ENCODE measurements at places on chromosomes 11 and 22.
A peak's percentile ranks its signal among the peaks of the same experiment; 100 is the strongest.

GRCh38 chr11:93694109-93694508, 32.6 kb downstream of the CEP295 start:
- DNase-seq: no peak

GRCh38 chr22:36790648-36791047, 14.7 kb upstream of the IFT27 start:
- no peak for DNase-seq

DNA sequence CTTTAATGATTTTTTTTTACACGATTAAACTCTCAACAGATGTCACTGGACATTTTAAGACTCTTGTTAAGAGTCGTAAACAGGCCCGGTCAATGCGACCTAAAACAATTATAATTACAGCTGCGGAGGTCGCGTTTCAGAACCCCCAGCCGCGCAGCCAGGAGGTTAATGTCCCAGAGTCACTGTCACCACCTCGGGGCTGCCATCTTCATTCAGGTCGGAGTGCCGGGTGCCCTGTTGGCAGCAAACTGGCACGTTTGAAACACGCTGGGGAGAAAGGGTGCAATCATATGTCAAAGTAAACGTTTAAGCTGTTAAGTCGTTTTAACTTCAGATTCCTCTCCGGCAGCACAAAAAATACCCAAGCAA, 711 bp upstream of the PHF21B start:
- DNase-seq: no peak

GRCh38 chr11:78281511-78281910, 92.8 kb downstream of the USP35 start:
- DNase-seq: no peak

DNA sequence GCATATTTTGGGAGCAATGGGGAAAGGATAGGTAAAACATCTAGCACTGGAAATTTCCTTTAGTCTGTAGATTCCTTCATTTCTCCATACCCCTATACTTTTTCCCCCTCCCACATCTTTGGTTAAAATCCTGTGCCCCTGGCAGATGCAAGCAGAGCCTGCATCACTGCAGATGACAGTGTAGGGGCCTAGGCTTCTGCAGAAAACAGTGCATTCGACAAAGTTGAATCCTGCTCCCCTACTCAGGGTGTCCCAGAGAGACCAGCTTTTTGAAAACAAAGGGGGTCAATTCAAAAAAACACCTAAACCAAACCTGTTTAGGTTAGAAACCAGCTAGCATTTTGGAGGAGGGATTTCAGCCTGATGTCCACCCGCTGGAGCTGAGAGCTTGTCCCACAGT, 43.8 kb upstream of the BLID start:
- DNase-seq: peak; percentile 43

GRCh38 chr11:34787348-34787747, 128.8 kb downstream of the APIP start:
- DNase-seq: no peak

DNA sequence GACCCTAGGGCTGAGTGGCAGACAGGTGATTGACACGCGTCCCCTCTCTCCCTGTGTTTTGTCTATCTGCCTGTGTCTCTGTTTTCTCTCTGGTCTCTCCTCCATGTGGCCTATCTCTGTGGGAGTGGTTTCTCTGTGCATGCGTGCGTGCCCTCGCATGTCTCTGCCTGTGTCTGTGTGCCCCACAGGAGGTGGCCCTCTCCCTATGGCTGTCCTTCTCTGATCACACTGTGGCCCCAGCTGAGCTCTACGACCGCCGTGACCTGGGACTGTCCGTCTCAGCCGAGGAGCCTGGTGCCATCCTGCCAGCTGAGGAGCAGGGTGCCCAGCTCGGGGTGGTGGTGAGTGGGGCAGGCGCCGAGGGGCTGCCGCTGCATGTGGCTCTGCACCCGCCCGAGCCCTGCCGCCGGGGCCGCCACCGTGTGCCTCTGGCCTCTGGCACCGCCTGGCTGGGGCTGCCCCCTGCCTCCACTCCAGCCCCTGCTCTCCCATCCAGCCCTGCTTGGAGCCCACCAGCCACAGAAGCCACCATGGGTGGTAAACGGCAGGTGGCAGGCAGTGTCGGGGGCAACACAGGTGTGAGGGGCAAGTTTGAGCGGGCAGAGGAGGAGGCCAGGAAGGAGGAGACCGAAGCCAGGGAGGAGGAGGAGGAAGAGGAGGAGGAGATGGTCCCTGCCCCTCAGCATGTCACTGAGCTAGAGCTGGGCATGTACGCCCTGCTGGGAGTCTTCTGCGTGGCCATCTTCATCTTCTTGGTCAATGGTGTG, 11.6 kb downstream of the TMEM132A start:
- DNase-seq: no peak

- no peak for DNase-seq
These were observed 12.7 kb downstream of the SMCO4 start for GRCh38 chr11:93530468-93530826.

- DNase-seq: no peak
These were observed 2.8 kb downstream of the HTR3A start for GRCh38 chr11:113977701-113978100.

GRCh38 chr22:37163575-37164504, 14.1 kb upstream of the IL2RB start:
- no peak for DNase-seq

DNA sequence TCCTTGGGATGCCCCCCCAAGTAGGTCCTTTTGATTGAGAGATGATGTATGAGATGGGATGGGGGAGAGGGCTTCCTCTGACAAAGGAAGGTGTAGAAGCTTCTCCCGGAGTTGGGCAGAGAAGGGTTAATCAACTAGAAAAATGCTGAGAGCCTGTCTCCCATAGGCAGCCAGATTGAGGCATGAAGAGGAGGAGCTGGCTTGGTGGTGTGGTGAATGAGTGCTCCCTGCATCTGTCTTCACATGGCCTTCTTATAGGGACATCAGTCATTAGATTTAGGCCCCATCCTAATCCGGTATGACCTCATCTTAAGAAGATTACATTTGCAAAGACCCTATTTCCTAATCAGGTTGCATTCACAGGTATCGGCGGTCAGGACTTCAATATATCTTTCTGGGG, 61.1 kb downstream of the NFAM1 start:
- DNase-seq: no peak

GRCh38 chr22:50621356-50621880, 6.5 kb downstream of the ARSA start:
- DNase-seq: no peak

DNA sequence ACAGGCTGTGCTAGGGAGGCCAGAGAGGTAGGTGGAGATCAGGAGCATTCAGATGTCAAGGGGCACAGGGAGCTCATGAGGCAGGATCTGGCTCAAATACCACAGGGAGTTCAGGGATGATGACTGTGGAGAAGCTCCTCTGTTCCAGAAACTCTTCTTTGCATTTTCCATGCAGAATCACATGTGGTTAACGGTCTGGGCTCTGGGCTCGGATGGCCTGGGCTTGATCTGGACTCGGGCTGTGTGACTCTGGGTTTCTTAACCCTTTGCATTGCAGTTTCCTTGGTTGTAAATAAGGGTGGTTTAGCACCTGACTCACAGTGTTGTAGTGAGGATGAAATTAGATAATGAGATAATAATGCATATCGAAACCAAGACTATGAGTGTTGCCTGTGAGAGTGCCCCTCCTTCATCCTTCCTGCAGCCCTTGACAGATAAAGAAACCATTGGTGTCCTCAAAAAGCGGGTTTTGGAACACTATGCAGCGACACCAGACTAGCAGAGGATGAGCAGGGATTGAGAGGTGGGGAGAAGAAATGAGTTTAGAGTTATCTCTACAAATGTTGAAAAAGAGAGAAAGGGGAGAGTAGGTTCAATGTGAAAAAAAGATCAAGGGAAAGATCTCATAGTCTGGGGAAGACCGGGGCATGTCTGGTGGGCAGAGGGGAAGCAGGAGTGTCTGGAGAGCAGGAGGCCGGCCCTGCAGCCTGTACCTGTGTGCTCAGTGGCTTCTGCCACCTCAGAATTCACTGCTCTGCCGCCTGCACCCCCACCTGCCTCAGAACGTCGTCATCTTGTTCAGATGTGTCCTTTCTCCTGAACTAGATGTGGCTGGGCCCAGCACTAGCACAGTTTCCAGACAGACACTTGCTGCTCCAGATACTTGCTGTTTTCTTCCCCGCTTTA, 197.8 kb upstream of the SORL1-AS1 start:
- no peak for DNase-seq

GRCh38 chr11:92340839-92341238, 116.2 kb downstream of the FAT3 start:
- DNase-seq: no peak

DNA sequence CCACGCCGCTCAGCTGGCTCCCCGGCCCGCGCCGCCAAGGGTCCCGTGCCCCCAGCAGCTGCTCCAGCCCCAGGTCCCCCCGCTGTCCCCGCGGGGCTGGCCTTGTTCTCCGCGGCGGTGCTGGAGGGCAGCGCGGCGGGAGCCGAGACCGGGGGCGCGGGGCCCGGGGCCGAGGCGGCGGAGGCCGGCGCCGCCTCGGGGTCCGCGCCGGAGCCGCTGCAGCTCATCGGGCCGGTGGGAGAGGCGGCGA, 128 bp downstream of the TAF10 start:
- DNase-seq: no peak

DNA sequence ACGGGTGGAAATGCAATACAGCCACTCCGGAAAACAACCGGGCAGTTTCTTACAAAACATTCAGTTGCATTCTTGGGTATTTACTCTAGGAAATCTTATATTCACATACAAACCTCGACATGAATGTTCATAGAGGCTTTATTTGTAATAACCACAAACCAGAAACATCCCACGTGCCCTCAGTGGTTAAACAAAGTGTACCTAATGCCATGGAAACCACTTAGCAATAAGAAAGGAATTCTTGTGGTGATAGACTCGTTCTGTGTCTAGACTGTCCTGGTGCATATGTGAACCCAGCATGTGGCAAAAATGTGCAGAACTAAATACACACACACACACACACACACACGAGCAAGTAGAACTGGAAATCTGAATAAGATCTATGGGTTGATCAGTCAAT, 1073.3 kb downstream of the TBC1D22A start:
- DNase-seq: no peak

- no peak for DNase-seq
These were observed 3.8 kb downstream of the FLI1 start for GRCh38 chr11:128697645-128698174.

DNA sequence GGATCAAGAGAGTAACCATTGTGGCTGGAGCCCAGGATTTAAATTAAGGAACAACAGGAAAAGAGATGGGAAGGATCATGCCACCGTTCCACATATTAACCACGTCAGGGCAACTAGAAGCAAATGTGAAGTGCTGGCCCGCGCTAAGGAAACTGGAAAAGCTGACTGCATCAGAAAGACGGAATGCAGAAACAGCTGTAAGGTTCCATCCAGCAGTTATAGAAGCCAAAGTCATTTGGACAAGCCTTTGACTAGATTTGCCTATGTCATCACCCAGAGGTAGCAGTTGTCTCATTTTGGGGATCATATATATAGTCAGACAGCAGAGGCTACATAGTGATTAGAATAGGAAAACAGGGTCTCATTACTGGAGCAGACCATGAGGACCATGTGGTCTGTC, 43.0 kb upstream of the CRTAM start:
- DNase-seq: no peak

DNA sequence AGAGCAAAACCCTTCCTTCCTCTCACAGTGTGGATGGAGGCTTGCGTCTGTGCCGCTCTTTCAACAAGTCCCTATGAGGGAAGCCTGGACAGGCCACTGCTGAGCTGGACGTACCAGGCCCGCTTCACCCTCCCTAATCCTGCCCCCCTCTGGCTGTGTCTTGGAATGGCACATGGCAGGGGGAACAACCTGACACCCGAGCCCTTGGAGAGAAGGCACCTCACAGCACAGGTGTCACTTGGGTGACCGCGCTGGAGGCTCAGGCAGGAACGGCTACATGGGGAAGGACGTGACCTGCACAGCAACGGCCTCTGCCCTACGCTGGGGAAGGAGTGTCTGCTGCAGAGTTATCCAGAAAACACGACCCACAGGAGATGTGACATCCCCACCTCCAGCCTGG, 11.0 kb downstream of the CARS1 start:
- no peak for DNase-seq

- DNase-seq: peak; percentile 61
These were observed 115.7 kb upstream of the NNMT start for GRCh38 chr11:114180301-114181055.

- no peak for DNase-seq
These were observed 33.9 kb downstream of the MAML2 start for GRCh38 chr11:96309016-96309642.

GRCh38 chr11:22521226-22521625, 104.4 kb downstream of the FANCF start:
- DNase-seq: no peak

DNA sequence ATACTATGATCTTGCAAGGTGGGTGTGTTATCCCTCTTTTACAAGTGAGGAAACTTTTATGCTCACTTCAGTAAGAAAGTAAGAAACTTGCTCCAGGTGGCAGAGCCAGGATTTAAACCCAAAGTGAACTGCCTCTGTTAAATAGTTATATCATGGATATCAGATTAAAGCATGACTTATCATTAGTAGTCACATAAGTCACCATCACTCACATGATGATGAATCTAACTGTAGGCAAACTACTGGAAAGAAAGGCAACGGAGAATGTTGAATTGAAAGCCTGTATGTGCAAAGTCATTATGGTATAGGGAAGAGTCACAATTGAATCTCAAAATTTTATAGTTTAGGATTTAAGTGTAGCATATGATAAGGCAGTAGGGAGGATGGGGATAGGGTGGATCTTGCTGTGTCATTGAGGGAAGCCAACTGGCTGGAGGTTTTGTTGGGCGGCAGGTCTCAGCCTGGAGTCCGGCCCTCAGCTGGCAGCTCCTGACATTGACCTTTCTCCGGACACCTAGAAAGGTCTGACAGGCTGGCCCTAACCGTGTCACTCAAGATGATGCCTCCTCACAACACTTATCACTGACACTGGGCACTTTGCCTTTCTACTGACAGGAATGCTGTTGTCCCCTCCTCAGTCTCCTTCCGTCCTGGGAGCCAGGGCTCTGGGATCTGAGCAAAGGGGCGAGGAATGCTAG, 98.3 kb downstream of the EMSY start:
- no peak for DNase-seq

GRCh38 chr22:26394777-26395176, 34.3 kb upstream of the ASPHD2 start:
- DNase-seq: peak; percentile 26

All from NCI-H1092 treated with DMSO at 0.1 percent for 48 hours (cell line).